ENCODE measurements at places on chromosomes 4 and X.

DNA sequence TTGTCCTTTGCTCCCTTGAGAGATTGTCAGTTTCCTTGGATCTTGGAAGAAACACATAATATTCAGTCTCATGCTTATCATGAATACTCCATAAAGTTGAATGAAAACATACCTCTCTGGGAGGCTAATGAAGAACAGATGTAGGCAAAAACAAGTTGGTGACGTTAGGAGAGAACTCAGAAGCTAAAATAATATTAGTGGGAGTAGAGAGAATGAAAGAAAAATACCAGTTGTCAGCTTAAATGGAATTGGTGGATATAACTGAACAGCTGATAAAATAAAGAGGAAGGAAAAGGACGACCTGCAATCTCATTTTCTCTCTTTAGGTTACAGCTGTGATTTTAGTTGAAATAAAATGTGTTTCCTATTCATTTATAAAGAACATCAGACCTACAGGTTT, 124.8 kb downstream of the SNCA start:
- no peak for DNase-seq

DNA sequence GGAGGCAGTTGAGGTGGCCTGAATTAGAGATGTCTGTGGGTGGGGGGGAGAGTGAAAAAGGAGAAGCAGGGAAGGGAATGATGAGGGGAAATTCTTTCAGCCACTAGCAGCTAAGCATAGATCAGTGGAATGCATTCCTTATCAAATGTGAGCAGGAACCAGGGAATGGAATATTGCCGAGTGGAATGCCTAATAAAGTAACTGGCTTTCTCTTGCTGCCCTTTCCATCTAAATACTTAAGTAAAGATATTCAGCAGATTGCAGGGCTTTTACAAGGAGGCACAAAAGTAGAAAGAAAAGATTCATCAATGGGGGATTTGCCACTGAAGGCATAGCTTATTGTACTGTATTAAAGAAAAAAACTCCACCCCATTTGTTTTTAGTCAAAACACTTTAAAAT, 263.0 kb upstream of the RPS6KA3 start:
- DNase-seq = no peak

DNA sequence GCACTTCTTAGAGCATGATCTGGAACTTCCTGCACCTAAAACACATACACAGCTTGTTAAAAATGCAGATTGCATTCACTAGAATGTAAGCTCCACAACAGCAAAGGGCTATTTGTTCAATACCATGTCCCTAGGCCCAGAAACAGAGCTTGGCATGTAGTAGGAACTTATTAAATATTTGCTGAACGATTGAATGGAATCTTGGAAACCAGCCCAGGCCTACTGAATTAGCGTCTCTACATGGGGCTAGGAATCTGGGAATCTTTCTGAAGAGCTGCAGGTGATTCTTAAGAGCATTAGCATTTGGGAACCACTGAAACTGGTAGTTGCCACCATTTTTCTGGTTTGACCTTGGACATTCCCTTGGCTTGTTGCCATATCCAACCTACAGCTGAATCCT, 234.1 kb downstream of the STIM2 start:
- DNase-seq = no peak

GRCh38 chrX:14497184-14497666, 32.1 kb upstream of the GLRA2 start:
- DNase-seq = no peak

DNA sequence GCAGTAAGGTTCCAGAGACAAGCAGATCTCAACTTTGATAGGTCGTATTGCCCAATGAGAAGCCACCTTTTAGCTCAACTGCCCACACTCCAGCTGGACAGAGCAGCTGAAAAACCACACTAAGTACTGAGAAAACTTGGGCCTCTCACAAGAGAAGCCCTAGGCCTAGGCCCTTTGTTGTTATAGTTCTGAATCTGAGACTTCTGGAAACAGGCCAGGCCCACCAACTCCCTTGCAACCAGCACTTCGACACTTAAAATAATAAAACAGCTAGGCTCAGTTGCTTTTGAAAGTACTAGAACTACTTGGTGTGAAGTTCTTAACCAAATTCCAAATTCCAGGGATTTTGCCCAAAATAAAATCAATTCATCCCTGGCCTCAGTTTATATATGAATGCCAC, 13.5 kb upstream of the RTL5 start:
- DNase-seq = no peak

DNA sequence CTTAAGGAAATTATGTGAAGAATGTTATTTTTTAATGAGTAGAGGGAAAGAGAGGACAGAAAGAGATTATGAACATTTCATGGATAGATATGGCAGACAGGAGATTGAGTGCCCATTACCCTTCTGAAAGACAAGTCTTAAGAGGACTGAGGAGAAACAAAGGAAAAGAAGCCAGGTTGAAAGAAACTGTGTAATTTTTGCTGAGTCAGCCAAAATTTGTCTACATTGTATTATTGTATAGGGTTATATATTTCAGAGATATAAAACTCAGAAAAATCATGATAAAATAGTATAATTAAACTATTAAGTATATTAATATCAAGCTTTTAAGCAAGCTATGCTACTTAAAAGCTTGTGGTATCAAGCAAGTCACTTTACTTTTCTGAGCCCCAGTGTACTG, 4.9 kb downstream of the TMPRSS11B start:
- DNase-seq = no peak

- DNase-seq = peak; percentile 56
Observed at GRCh38 chr4:6937754-6938153, 28.1 kb downstream of the TBC1D14 start.

GRCh38 chr4:41683326-41683725, 65.2 kb downstream of the PHOX2B start:
- DNase-seq = no peak

- no peak for DNase-seq
Observed at GRCh38 chr4:155468282-155468681, 91.5 kb upstream of the MAP9 start.

- no peak for DNase-seq
Observed at GRCh38 chrX:11239230-11239629, 54.0 kb upstream of the AMELX start.

- DNase-seq = no peak
Observed at GRCh38 chr4:40843696-40844095, 93.9 kb downstream of the NSUN7 start.

GRCh38 chr4:125573368-125573767, 258.6 kb downstream of the FAT4 start:
- DNase-seq = no peak

GRCh38 chrX:49309401-49309981, 6.0 kb downstream of the GAGE10 start:
- DNase-seq = no peak

DNA sequence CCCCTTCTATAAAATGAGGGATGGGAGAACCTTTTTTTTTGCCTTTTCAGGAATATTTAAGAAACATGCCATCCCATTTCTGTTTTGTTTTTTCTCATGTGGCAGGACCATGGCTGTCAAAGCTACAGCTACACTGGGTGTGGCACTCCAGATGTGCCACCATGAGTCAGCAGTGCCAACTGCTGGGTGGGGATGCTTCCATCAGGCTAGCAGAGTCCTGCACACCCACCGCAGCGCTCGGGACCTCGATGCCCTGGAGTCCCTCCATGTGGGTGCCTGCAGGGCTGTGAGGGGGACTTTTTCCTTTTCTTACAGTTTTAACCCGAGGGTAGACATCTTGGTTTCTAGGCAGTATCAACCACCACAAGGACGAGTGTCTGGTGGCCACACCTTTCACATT, 352.6 kb downstream of the NR3C2 start:
- no peak for DNase-seq

GRCh38 chr4:186770481-186771175, 47.0 kb upstream of the FAT1 start:
- DNase-seq = no peak

DNA sequence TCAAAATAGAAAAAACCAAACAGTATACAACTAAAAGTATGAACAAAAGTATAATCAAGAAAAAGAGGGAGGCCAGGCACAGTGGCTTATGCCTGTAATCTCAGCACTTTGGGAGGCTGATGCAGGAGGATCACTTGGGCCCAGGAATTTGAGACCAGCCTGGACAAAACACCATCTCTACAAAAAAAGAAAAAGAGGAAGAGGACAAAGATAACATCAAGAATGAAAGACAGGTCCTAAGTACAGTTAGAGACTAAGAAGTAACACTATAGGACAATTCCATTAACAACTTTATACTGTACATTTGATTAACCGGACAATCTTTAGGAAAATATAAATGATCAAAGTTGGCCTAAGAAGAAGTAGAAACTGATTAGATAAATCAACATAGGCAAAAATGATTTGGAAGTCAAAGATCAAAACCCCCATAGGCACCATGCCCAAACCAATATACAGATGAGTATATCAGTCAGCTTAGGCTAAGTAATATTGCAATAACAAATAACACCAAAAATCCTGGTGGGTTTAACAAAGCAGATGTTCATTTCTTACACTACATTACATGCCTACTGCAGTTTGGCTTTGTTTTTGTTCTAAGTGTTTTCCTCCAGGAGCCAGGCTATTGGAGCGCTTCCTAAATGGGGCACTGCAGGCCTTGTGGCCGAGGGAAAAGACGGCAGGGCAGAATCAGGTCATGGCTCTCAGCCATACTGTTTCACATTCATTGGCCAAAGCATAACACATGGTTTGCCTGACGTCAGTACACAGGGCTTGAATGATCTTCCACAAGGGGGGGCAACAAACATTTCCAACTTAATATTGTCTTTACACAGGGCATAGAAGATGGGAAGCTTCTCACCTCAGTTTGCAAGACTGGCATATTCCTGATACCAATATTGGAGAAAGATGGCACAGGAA, 42.2 kb upstream of the HGFAC start:
- no peak for DNase-seq

DNA sequence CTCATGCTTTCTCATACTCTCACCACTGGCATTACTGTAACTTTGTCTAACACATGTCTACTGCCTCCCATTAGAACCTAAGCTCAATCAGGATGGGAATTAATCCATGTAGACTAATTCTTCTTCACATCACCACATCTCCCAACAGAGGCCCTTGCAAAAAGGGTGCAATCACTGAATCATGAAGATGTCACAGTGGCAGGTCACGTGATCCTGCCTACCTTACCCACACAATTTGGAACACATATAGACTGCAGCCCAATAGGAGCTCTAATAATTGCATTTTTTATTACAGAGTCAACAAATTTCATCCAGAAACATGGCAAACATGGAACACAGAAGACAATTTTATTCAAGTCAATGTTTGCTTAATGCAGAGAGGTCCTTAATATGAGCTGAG, 146.6 kb downstream of the NR3C2 start:
- DNase-seq = no peak

GRCh38 chr4:94305466-94306225, 37.0 kb downstream of the HPGDS start:
- no peak for DNase-seq

- no peak for DNase-seq
Observed at GRCh38 chr4:142404191-142404611, 441.9 kb downstream of the INPP4B start.

- no peak for DNase-seq
Observed at GRCh38 chr4:95265814-95266740, 282.7 kb downstream of the UNC5C start.

- no peak for DNase-seq
Observed at GRCh38 chr4:130306566-130306965, 1210.6 kb downstream of the C4orf33 start.

DNA sequence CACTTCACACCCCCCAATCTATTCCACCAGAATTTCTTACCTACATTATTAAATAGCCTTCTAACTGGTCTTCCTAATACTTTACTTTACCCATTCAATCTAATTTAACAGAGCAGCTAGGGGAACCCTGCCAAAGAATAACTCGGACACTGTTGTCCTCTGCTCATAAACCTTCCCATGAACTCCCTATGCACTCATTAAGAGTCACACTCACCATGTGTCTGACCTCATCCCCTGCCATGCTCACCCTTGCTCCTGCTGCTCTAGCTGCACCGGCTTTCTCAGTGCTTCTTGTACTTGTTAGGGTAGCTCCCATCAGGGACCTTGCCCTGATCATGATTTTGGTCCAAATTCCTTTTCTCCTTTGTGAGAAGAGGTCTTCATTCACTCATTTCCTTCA, 54.6 kb upstream of the GUCY1A1 start:
- no peak for DNase-seq

DNA sequence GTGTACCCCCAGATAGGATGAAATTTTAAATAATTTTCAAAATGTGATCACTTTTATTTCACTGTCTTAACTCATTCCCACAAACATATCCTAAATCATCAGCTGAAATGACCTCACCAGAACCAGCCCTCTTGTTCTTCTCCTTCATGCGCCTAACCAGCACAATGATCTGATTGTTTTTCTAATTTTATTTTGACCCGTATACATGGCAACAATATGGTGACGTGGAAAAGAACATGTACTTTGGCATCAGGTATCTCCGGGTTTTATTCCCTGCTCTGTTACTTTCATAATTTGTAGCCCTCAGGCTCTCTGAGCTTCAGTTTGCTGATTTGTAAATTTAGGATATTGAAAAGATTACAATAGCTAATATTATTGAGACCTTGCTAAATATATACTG, 562.4 kb upstream of the ZFP42 start:
- no peak for DNase-seq

GRCh38 chrX:111597967-111598366, 83.0 kb upstream of the ALG13 start:
- DNase-seq = no peak

GRCh38 chr4:19961091-19961490, 290.6 kb upstream of the SLIT2 start:
- no peak for DNase-seq

GRCh38 chrX:101958139-101958538, 26.3 kb upstream of the ZMAT1 start:
- DNase-seq = no peak

GRCh38 chrX:12890467-12890866, 16.0 kb upstream of the TLR8 start:
- no peak for DNase-seq

DNA sequence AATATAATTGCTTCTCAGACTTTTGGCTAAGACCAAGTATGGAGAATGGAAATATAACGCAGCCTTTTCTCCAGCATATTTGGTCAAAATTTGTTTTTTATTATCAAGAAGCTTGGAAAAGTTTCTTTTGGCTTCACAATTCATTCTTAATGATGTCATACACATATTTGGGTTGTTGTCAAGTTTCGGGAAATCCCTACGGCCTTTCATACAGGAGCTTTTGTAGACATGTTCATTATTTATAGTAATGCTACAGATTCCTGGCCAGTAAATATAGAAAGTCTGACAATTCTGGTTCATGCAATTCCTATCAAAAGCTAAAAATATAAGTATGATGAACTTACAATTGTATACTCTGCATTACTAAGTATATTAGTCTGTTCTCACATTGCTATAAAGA, 112.9 kb downstream of the IRF2 start:
- no peak for DNase-seq
